ENCODE measurements at places on chromosomes 12 and 14. TPM values are rescaled to one million over a fixed set of nuclear protein-coding genes. Genes with fewer than 3 reads are reported as not detected.

Gene IL22
- not detected for total RNA-seq

Gene TTC8
- total RNA-seq = 21.3 TPM

Gene KIF26A
- total RNA-seq = under 0.01 TPM

Gene RNASE2
- total RNA-seq = not detected

Gene KRT7
- 16.1 TPM for total RNA-seq

Gene FOXN4
- total RNA-seq = not detected

Gene CFAP54
- 1.4 TPM for total RNA-seq

Gene LRP1-AS
- total RNA-seq = not detected

Gene TSPAN11
- total RNA-seq = 0.18 TPM

Gene RNU7-1
- total RNA-seq = not detected

Gene CABP1
- total RNA-seq = 2.1 TPM

Gene EPYC
- 0.09 TPM for total RNA-seq

Gene RNASE7
- not detected for total RNA-seq

Gene KRT6C
- total RNA-seq = not detected

Gene MFAP5
- 20.3 TPM for total RNA-seq

Gene SIRT4
- 1.00 TPM for total RNA-seq

Gene KSR2
- total RNA-seq = not detected

Gene TAS2R9
- not detected for total RNA-seq

Gene FAM222A
- under 0.01 TPM for total RNA-seq

Gene LRP6
- total RNA-seq = 35.1 TPM

Gene SLC5A8
- not detected for total RNA-seq

Gene TDRD9
- 0.37 TPM for total RNA-seq

Gene GALNT16
- total RNA-seq = 0.85 TPM

Gene KCNH3
- 0.09 TPM for total RNA-seq

Gene EID3
- 7.1 TPM for total RNA-seq

Gene KRT1
- not detected for total RNA-seq

Gene ANO2
- total RNA-seq = 0.18 TPM

Gene CMA1
- not detected for total RNA-seq

Gene TARBP2
- total RNA-seq = 39.8 TPM

Gene PRKD1
- total RNA-seq = 12.4 TPM

Gene ESRRB
- not detected for total RNA-seq

Gene CLMN
- total RNA-seq = 1.9 TPM

Gene SMIM41
- total RNA-seq = 9.8 TPM

Gene SLC6A12
- total RNA-seq = not detected

Gene SMCO2
- total RNA-seq = 0.14 TPM

Gene DENND5B
- total RNA-seq = 6.7 TPM

Gene FAM90A1
- total RNA-seq = under 0.01 TPM

Gene ASPG
- not detected for total RNA-seq

Gene LTBP2
- total RNA-seq = 71.0 TPM

Gene PMCH
- not detected for total RNA-seq

Gene CDH24
- 6.2 TPM for total RNA-seq

Gene CEBPE
- not detected for total RNA-seq

Gene AKAP3
- total RNA-seq = 1.5 TPM

Gene IPO8
- total RNA-seq = 37.8 TPM

Gene KLRF1
- 0.18 TPM for total RNA-seq

Gene C3AR1
- total RNA-seq = 0.18 TPM

Gene MLXIP
- total RNA-seq = 29.8 TPM

Gene SERPINA3
- 8.0 TPM for total RNA-seq

Gene ERP29
- 104 TPM for total RNA-seq

Gene RIMBP2
- 0.18 TPM for total RNA-seq

Gene HOMEZ
- 6.1 TPM for total RNA-seq

Gene IFNG-AS1
- total RNA-seq = not detected
